Inflammatory macrophage treated with lipopolysaccharide for 1 hour (primary cell): ENCODE measurements at places on chromosomes 6 and 20.

- no peak for DNase-seq
Observed at GRCh38 chr20:61802721-61803311, 262.9 kb downstream of the TAF4 start.

GRCh38 chr6:72290620-72291019, 331.2 kb upstream of the KCNQ5 start:
- no peak for DNase-seq

DNA sequence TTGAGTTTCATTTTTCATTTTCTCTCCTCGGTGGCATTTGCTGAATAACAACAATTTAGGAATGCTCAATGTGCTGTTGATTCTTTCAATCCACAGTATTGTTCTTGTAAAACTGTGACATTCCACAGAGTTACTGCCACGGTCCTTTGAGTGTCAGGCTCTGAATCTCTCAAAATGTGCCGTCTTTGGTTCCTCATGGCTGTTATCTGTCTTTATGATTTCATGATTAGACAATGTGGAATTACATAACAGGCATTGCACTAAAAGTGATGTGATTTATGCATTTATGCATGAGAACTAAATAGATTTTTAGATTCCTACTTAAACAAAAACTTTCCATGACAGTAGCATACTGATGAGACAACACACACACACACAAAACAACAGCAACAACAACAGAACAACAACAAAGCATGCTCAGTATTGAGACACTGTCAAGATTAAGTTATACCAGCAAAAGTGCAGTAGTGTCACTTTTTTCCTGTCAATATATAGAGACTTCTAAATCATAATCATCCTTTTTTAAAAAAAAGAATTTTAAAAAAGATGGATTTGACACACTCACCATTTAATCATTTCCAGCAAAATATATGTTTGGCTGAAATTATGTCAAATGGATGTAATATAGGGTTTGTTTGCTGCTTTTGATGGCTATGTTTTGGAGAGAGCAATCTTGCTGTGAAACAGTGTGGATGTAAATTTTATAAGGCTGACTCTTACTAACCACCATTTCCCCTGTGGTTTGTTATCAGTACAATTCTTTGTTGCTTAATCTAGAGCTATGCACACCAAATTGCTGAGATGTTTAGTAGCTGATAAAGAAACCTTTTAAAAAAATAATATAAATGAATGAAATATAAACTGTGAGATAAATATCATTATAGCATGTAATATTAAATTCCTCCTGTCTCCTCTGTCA, 88.1 kb downstream of the SNAP25 start:
- DNase-seq = no peak

GRCh38 chr6:167937948-167938911, 59.2 kb upstream of the KIF25 start:
- peak; percentile 16 for DNase-seq

DNA sequence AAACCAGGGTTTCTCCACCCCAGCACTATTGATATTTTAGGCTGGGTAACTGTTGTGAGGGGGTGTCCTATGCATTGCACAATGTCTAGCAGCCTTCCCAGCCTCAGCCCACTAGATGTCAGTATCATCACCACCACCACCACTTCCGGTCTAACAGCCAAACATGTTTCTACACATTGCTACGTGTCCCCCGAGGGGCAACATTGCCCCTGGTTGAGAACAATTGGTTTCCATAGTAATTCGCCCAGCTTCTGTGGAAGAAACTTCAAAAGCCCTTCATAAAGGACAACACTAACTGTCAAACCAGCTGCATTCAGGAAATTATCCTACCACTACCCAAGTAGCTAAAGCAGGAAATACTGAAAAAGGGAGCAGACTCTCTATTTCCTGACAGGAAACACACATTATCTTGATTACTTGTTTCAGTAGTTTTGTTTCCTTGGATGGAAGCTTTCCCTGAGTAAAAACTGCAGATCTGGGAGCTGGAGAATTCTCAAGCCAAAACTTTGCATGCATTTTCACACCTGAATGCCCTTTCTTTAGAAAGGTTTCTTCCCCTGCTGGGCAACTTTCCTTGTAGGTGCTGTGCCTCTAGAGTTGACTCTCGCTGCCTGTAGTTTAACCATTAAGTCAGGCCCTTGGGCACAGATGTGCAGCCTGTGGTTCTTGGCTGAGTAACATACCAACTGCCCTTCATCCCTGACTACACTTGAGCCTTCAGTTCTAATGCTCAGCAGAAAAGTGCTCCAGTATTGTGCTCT, 23.6 kb downstream of the PKHD1 start:
- peak; percentile 36 for DNase-seq

DNA sequence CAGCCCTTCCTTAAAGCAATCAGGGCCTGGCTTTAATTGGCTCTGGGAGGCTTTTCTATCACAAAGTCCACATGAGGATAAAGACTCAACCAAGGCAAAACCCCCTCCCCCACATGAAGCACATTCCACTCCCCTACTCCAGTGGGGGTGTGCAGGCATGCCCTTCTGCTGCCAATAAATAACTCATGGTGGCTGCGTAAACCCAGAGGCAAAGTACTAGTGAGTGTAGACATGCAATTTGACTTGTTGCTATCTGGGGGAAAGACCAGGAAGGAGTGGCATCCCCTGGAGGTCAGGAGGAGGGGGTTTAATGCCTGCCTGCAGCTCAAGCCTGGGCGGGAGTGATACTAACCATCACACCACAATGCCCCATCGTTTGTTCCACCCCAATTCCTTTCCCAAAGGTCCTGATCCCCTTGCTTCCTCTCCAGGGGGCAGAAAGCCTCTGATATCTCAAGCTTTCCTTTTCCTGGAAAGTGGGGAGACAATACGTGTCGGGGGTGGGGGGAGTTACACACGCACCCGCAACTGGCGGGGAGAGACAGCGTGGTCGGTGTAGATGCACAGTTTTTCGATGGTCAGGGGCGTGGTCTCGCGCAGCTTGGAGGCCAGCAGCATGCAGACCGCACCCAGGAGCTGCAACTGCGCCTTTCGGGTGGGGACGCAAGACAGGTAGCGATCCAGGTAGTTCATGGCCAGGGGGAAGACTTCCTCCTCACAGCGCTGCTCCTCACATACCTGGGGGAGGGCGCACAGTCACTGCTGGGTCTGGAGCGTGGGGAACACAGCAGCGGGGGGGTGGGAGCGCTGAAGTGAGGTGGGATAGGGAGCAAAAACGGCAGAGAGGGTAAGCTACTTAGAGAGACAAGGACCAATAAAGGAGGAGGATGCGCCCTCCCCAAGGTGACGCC, 1.5 kb downstream of the CCND3 start:
- DNase-seq = no peak

- DNase-seq = peak; percentile 63
Observed at GRCh38 chr6:158772851-158773371, 46.3 kb downstream of the EZR start.

GRCh38 chr20:10020937-10021336, 13.8 kb upstream of the ANKEF1 start:
- DNase-seq = no peak

GRCh38 chr6:142361779-142362750, 60.3 kb downstream of the ADGRG6 start:
- no peak for DNase-seq

GRCh38 chr6:12962987-12963386, 246.4 kb downstream of the PHACTR1 start:
- peak; percentile 55 for DNase-seq

- DNase-seq = peak; percentile 68
Observed at GRCh38 chr6:88922775-88923548, 40.5 kb downstream of the RNGTT start.
